T-helper 1 cell (primary cell): ENCODE measurements at places on chromosomes 6 and 20.

GRCh38 chr20:6490849-6491248 is 276.6 kb upstream of the BMP2 start:
- no peak for DNase-seq

DNA sequence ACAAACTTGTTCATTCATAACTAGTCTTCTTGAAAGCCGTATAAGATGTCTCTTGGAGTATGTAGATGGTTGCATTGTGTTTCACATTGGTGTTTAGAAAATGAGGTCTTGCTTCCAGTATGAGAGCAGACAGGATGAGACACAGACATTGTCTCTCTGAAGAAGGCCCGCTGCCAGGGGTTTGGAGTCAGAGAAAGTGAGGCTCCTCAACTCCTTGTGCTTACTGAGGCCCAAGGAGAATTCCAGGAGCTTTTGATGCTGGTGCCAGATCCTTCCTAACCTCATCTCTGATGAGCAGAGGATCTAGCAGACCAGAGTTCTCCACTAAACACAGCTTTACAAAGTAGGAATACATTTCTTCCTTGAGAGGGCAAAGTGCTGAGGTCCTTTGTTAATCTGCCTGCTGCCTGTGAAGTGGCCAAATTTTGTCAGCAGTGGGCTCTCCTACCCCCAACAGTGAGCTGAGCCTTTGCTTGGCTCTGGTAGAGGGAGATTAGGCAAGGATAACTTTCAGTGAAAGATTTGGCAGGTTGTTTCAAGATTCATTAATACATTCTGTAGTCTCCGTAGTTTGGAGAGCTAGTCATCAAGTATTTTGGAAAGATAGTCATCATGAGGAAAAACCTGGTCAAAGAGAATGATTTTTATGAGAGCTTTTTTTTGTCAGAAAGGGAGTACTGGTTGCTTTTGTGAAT is 9.7 kb downstream of the MAPRE1 start:
- no peak for DNase-seq

- no peak for DNase-seq
Measured at GRCh38 chr6:17684134-17684533, 22.6 kb downstream of the NUP153 start.

GRCh38 chr6:132830334-132830751 is 16.0 kb downstream of the RPS12 start:
- DNase-seq = no peak

GRCh38 chr6:6927521-6928361 is 180.0 kb upstream of the RREB1 start:
- no peak for DNase-seq

GRCh38 chr6:113402544-113402943 is 454.6 kb upstream of the MARCKS start:
- DNase-seq = no peak

GRCh38 chr20:10639737-10640556 is 33.9 kb downstream of the JAG1 start:
- no peak for DNase-seq

DNA sequence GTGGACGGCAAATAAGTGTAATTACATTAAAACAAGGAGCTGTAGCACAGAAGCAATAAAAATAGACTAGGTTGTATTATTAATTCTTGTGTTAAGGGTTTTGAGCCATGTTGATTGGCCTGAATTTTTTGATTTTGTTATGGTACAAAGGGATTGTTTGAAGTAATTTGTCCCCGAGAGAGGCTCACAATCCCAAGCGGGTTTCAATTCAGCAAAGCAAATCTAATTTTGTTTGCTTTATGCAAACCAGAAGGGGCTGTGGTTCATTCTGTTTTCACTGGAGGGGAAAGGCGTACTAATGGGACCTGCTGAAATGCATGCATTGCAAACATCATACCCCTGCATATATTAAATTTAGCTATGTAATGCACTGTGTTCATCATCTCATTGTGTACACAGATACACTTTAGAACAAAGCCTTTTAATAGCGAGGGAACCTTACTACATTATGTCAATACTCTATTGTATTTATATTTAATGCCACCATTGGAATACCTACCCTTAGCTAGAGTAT is 379.5 kb upstream of the POU3F2 start:
- DNase-seq = no peak

DNA sequence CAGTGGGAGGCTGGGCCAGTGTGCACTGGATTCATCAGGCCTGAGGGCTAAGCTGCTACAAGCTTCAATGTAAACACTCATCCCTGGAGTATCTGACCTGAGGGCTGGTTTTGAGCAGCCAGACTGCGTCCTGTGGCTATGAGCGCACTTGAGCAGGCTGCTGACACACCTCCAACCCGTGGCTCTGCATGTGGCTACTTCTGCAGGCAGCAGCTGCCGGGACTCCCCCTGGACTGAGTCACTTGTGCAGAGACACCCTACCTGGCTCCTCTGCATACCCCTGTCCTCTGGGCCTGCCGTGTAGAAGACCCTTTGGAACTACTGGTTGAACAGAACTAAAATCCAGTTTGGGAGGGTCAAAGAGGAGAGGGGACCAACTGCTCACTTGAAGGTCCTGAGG is 172.0 kb downstream of the SCP2D1 start:
- no peak for DNase-seq

GRCh38 chr20:33009214-33010132 is 2.0 kb downstream of the BPIFB2 start:
- no peak for DNase-seq

GRCh38 chr6:124539096-124539495 is 423.1 kb upstream of the RNF217 start:
- no peak for DNase-seq

DNA sequence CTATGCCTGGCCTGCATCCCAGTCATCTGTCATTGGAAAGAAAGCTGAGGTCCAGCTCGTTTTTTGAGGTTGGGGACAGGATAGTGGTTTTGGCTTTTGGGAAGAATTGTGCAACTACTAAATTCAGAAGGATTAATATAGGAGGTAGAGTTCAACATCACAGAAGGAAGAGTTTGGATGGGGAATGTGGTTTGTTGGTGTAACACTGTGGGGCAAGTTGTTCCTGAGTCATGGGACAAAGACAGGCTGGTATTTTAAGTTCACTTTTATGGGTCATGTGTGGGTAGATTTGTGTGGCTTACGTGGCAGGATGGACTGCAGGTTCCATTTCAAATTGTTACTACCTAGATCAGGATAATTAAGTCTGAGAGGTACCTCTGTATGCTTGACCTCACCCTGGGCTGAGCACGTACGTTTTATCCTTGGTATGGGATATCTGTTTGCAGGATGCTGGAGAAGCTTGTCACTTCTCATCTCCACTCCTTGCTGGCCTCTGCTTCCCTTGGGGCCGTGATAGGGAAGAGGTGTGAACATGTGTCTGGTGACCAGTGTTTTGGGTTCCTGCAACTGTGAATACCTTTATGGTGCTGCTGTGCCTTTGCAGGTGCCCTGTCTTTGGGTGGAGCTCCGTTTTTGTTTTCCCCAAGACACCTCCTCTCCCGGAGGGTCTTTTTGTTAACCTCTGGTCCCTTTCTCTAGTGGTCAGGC is 177.6 kb downstream of the JARID2 start:
- DNase-seq = no peak

DNA sequence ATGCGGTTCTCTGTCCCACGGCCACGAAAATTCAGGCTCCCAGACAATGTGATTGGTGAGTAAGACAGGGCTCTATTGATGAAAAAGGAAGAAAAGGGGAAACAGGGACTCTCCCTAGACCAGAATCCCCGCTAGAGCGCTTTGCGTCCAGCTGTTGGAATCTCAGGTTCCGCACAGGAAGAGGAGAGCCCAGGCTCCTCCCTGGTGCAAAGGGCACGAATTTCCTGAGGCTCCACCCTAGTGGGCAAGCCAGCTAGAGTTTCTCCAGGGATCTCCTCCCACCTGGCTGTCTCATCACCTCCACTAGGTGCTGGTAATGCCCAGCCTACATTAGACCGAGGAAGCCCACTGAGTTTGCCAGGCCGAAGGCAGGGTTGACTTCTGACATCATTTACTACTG is 135.9 kb upstream of the SOX4 start:
- no peak for DNase-seq
